NCI-H510A treated with DMSO at 0.1 percent for 48 hours (cell line): ENCODE measurements at places on chromosomes 7 and 10.
A peak's percentile ranks its signal among the peaks of the same experiment; 100 is the strongest.

- DNase-seq = peak; percentile 56
These were observed 789 bp downstream of the TCF7L2 start for GRCh38 chr10:112950714-112951358.

GRCh38 chr10:62108759-62109586 is 159.7 kb downstream of the RTKN2 start:
- DNase-seq = no peak

- no peak for DNase-seq
These were observed 92.4 kb downstream of the SEMA3A start for GRCh38 chr7:84102213-84102612.

GRCh38 chr7:157690833-157691585 is 354.2 kb downstream of the DNAJB6 start:
- peak; percentile 88 for DNase-seq

DNA sequence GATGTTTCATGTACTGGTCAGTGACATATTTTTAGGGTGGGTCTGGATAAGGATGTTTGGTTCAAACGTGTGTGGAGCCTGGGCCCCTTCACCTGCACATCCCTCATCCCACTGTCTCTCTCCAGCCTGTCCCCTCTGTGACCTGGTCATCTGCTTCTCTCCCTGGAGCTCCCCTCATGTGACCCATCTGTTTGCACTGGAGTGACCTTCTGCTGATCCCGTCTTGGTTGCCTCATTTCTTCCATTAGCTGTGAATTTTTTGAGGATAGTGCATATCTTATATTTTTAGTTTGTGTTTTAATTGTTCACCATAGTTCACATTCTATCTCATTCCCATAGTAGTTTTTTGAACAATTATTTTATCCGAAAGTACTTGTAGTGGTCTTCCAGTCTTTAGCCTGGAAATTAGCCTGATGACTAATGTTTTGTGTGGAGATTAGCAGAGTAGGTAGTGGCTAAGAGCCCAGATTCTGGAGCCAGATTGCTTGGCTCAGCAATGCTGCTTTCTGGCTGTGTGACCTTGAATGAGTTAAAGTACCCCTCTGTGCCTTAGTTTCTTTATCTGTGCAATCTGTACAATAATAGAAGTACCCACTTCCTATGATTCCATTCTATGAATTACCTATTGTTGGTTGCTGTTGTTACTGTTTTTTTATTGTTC is 224.5 kb downstream of the LRMDA start:
- no peak for DNase-seq

GRCh38 chr7:157577061-157577460 is 240.3 kb downstream of the DNAJB6 start:
- DNase-seq = no peak
